ENCODE measurements at places on chromosomes 16 and 17.

DNA sequence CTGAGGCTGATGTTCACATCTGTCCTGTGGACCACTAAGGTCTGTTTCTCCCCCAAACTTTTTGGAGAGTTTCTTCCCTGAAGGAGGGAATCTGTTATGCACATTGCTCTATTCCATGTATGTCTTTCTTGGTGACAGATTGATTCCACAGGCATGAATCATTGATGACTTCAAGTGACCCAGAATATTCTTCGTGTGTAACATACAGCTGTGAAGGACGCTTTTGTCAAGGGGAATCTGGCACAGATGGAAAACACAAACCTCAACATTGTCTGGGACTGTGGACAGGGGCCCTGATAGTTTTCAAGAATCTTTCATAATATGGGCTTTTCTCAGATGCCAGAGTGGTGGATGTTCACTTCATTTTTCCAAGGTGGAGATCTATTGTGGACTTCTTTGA lies 223.1 kb upstream of the MAF start:
- no peak for DNase-seq

DNA sequence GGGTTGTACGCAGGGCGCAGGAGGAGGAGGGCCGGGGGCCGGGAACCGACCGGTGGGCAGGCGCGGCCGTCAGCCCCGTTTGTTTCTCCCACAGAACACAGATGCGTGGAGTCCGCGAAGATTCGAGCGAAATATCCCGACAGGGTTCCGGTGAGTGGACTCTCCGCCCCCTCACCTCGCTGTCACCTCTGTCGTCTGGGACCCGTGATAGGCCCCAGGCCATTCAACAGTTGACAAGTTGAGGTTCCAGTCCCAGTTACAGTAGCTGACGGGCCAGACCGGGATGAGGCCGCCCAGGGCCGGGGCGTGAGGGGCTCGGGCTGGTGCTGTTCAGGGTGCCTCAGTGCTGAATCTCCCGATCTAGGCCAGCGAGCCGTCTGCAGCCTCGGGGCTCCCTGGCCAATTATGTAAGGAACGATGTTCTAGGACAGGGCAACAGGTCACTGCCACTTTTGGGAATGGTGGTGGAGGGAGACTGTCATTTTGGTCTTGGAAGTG lies 628 bp downstream of the GABARAPL2 start:
- DNase-seq, result no peak

DNA sequence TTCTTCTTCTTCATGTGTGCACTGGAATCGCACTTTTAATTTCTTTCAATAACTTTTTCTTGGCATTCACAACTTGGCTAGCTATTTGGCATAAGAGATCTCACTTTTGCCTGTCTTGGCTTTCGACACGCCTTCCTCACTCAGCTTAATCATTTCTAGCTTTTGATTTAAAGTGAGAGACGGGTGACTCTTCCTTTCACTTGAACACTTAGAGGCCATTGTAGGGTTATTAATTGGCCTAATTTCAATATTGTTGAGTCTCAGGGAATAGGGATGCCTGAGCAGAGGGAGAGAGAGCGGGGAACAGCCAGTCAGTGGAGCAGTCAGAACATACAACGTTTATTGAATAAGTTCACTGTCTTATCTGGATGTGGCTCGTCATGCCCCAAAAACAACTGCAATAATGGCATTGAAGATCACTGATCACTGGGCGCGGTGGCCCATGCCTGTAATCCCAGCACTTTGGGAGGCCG lies 200.3 kb downstream of the SEC14L1 start:
- DNase-seq, result no peak

GRCh38 chr17:72913142-72913682 lies 179.3 kb downstream of the SLC39A11 start:
- DNase-seq, result no peak

- no peak for DNase-seq
Measured at GRCh38 chr16:20814784-20815183, 8.5 kb downstream of the REXO5 start.
